ENCODE measurements at places on chromosomes 6 and 20.

DNA sequence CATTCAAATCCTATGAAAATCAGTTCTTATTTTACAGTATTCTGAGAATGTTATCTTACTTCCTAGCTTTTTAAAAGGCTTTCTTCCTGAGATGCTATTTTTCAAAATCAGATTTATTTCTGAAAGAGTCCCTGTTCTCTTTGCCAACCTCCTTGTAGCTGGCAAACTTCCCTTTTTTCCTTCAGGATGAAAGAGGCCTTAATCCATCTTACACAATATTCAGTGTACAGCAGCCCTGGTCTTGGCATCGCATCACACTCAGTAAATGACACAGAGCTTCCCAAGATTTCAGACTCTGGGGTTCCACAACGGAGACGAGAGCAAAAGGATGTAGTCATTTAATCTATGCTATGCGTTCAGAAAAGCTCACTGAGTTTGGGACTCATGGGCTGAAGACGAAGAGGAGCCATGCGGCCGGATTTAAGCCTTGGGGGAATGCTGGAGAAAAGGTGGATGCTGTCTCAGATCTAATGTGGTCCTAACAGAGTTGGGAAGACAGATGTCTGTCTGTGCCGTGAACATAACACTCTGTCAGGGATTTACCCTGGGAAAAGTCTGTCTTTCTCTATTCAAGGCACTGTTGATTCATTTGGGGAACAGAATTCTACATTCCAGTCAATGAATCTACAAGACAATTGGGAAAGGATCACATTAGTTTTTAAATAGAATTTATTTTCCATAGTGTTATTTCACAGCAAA, 616.4 kb upstream of the AGPAT4 start:
- DNase-seq: no peak

DNA sequence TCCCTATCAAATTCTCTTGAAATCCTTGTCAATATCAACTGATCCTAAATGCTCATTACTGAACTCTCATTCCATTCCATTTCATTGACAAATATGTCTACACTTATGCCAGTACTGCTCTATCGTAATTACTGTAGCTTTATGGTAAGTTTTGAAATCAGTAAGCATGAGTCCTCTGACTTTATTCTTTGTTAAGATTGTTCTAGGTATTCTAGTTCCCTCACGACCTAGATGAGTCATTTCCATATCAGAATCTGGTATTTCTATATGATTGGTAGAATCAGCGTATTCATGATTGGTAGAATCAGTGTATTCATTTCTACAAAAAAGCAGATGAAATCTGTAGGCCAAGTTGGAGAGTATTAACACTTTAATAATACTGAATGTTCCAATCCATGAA, 318.6 kb upstream of the RUNX2 start:
- DNase-seq: no peak

DNA sequence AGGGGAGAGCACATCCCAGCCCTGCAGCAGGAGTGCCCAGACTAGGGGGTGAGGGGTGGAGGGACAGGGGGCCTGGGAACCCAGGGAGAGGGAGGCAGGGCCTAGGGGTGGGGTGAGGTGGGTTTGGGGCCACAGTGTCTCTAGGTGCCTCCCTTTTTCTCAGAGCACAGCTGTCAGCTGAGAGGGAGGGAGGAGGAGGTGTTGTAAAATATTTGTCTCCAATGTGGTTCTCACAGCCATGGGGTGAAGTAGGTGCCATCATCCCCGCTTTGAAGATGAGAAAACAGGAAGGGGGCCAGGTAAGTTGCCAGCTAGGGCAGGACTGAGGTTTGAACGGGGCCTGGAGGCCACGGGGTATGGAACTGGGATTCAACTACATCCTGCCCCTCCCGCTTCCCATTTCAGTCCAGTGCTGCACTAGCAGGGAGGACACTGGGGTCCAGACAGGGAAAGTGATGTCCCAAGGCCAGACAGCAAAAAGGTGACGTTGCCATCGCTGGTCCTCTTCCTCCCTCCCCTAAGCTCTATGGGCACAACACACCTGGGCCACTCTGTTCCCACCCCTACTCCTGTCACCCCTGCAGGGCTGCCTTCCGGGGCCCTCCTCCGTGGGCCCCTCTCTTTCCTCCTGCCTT, 20.3 kb downstream of the PACSIN1 start:
- no peak for DNase-seq

DNA sequence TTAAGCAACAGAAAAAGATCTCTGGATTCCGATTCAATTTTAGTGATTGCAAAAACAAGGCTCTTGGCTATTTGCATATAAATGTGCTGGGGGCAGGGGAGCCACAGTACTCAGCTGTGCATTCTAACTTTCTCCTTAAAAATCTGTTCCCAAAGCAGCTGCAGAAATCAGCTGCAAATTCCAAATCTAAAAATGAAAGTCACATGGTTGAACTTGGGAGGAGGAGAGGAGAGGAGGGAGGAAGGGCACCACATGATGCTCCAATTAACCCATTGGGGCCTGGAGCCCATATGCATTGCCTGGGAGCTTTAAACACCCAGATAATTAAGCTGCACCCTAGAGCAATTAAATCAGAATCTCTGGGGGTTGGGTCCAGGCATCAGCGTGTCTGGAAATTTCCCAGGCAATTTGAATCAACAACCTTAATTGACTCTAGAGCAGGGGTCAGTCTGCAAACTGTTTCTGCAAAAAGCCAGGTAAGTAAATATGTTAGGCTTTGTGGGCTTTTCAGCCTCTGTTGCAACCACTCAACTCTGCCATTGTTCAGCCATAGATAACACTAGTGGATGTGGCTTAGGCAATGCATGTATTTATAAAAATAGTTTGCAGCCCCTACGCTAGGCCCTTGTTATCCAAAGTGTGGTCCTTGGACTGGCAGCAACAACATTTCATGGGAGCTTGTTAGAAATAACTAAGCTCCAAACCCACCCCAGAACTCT, 508.1 kb downstream of the KIF16B start:
- no peak for DNase-seq

DNA sequence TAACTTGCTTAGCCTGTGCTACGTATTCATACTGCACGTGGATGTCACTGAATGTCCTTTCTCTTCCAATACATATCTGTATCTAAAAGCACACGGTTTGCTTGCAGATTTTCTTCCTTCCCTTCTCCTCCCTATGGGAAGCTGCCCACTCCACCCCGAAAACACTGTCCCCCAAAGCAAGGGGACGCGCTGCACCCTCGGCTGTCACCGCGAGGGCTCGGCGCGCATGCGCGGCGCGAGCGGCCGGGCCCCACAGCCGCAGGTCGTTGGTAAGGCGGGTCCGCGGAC, 659 bp downstream of the TMX4 start:
- peak; percentile 42 for DNase-seq

- no peak for DNase-seq
Measured at GRCh38 chr20:25308083-25308491, 60.2 kb downstream of the PYGB start.

GRCh38 chr20:46351357-46352058, 43.2 kb upstream of the CDH22 start:
- no peak for DNase-seq

DNA sequence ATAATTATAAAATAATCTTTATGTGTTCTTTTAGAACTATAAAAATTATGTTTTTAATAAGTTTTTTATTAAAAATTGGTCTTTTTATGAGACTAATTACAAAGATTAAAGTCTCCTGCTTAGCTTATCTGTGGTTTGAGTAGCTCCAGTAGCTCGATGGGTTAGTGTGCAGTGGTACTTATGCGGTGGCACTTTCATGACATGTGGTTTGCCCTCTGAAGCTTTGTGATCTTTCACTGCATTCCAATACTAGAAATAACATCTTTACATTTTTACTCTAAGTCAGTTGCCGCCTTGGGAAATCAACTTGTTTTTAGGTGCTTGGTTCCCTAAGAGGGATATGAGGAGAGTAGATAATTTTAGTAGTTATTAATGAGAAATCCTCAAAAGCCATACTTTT, 699.5 kb upstream of the FLRT3 start:
- DNase-seq: no peak

DNA sequence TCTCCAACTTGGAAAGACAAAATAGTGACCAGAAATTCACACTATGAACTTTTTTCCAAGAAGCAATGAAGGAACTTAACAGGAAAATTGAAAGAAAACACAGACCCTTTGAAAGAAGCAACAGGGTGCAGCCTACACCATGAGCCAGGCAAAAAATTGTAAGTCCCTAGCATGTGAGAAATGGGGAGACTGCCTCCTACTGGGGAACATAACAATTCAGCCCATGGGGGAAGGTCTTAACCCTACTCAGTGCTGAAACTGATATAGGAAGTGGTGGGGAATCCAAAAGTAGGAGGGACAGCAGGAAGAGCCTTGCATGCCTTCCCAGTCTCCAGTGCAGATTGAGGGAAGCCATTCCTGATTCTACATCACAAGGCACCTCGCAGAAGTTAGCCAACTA, 235.1 kb upstream of the UFL1 start:
- no peak for DNase-seq

GRCh38 chr6:118780668-118781067, 113.3 kb upstream of the ASF1A start:
- no peak for DNase-seq

DNA sequence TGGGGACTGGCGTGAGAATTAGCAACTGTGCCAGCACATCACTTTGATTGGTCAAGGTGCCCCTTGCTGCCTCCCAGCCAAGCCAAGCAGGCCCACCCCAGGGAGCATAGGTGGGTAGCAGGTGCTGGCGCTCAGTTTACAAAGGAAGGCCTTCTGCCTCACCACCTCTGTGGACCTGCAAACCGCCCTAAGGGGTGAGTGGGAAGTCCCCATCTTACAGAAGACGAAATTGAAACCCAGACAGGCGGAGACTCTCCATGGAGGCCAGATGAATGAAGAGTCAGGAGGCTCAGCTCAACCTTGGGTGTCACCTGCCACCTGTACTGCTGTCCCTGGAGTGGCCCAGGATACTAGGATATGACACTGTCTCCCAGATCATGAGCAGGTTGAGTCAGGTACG, 21.5 kb upstream of the MAS1L start:
- DNase-seq: no peak

- no peak for DNase-seq
Measured at GRCh38 chr6:113634352-113635163, 222.6 kb upstream of the MARCKS start.

DNA sequence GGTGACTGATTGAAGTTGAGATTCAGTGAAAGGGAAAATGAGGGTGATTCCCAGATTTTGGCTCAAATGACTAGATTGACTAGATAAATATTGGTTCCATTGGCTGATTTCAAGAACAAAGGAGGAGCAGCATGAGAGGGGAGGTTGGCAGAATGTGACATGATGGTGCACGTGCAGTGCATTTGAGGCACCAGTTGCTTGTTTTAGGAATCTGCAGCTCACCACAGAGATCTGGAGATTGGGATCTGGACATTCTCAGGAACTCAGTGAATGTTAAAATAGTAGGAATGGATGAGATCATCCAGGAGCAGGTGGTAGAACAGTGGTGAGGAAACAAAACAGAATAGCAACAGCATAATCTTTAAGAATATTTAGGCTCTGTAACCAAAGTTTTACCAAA, 496.3 kb downstream of the DHX35 start:
- DNase-seq: no peak

GRCh38 chr6:21132856-21133838, 460.4 kb upstream of the SOX4 start:
- DNase-seq: no peak
